NCI-H748 treated with DMSO at 0.1 percent for 48 hours (cell line): ENCODE measurements at places on chromosomes 5 and 9.
A peak's percentile ranks its signal among the peaks of the same experiment; 100 is the strongest.

DNA sequence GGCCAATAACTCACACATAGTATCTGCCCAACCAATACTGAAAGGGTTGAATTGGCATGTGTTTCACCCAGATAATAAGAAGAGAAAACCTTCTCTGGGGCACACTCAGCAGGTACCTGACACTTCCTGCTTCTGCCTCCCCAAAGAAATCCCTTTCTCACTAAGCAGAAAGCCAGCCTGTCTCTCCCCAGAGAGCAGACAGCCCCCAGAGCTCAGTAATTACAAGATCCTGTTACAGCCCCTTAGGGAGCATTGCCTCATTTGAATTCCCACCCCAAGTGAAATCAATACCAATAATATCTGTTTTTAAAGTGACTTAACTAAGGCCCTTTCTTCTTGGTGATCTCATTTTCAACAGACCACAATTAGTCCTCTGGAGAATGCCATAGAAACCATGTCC lies 38.5 kb upstream of the FOXI1 start:
- no peak for DNase-seq

DNA sequence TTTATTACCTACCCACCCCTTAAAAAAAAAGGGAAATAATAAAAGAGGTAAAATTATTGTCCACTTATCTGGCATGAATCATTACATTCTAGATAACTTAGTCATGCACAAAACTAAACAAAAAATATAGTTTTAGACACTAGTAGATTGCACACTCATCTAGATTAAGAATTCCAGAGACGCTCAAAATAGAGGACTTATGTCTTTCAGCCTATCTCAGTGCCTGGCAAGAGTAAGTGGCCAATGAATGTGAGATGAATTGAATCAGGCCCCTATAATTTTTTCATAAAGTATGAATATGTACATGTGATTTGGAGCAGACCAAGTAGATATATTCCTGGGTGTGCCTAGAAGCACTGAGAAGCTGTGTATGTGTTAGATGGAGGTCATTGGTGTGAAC lies 2.0 kb upstream of the RXFP3 start:
- DNase-seq, result no peak

- peak; percentile 97 for DNase-seq
Measured at GRCh38 chr9:109251080-109251775, 69.6 kb downstream of the EPB41L4B start.

DNA sequence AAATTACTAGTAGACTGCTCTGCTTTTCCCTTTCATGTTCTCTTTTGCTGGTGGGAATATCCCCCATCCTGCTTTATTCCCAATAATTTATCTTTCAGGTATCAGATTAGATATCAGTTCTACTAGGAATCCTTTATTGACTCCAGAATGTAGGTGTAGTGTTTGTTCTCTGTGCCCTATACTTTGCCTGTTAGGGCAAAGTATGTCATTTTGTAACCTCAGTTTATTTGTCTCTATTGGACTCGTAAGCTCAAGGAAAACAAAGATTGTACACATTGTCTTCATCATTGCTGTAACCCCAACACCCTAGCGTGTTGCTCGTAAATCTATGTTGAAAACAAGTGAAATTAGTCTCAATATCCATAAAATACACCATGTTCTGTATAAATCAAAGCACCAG lies 190.5 kb downstream of the COMMD10 start:
- DNase-seq, result no peak
